ENCODE measurements at places on chromosomes 3 and 15. TPM values are rescaled to one million over a fixed set of nuclear protein-coding genes. Genes with fewer than 3 reads are reported as not detected.

DNA sequence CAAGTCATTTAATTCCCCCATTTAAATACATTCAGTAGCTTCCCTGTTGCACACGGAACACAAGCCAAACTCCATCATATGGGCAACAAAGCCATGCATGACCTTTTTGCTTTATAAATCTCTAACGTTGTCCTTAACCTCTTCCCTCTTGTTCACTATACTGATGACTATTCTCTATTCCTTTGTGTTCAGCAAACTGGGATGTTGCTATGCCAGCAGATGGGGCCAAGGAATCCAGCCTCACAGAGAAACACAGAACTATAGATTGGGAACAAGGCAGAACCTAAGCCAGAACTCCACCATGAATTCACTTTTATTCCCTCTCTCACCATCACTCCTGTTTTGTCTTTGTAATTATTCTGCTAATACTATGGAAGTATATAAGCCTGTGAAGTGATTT is 398.4 kb downstream of the TUSC7 start:
- DNase-seq = no peak

TPRG1 gene
- total RNA-seq = 9.6 TPM

GRCh38 chr3:67291287-67292252 is 293.5 kb downstream of the KBTBD8 start:
- no peak for DNase-seq

GRCh38 chr3:43148033-43148432 is 42.2 kb upstream of the POMGNT2 start:
- no peak for DNase-seq

GRCh38 chr3:38245930-38246329 is 19.7 kb upstream of the SLC22A13 start:
- DNase-seq = no peak

ZNF80 gene
- not detected for total RNA-seq

- peak; percentile 44 for DNase-seq
Measured at GRCh38 chr3:45647148-45647619, 42.0 kb upstream of the SACM1L start.

ZPLD1 gene
- total RNA-seq = 0.10 TPM

- no peak for DNase-seq
Measured at GRCh38 chr15:41790169-41790568, 15.9 kb downstream of the MAPKBP1 start.

DNA sequence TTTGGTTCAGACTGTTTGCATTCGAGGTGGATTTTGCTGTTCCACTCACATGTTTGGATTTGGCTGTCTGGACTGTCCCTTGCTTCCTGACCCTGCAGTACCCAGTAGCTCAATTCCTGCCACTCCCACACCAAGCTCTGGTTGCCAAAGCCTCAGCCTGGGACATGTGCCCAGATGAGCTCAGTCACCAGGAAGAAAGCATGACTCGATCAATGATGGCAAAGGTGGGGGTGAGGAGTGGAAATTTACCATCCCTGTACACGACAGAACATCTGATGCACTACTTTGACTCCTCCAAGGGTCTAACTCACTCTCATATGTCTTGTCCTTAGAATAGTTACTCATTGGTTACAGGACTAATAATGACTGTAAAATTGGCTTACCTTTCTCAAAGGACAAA is 45.2 kb downstream of the ZNF385D start:
- no peak for DNase-seq

GRCh38 chr15:55241891-55242290 is 45.1 kb upstream of the RSL24D1 start:
- no peak for DNase-seq

NDN gene
- 61.5 TPM for total RNA-seq

DNA sequence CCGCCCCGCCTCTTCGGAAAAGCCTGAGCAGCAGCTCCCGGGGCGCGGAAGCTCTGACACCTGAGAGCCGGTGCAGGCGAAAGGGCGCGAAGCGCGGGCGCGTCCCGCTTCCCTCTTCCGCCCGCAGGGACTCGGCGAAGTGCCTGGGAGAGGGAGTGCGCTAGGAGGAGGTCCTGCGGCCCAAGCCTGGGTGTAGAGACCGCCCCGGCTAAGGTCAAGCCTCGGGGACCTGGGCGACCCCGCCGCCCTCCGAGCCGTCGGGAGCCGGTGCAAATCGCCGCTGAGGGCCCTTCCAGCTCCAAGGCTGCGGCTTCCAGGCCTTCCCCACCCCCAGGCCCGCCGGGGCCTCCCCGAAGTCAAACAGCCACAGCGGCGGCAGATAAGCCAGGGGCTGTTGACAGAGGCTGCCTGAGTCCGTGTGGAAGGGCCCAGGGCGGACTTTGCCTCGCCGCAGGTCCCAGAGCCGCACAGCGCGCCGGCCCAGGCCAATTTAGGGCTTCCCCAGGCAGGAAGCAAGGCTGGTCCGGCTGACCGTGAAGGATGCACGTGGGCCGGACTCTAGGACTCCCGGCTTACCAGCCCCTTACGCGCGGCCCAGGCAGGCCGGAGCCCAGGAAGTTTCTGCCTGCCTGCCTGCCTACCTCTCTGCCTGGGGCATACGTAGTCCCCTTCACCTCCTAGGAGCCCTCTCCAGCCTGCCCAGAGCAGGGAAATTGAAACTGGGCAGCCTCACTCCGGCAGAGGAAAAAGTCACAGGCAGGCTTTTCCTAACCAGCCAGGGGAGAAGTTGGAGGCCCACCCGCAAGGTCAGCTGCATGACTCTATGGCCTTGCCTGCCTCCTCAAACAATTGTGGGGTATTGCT is 2.3 kb downstream of the ITPKA start:
- no peak for DNase-seq

MAP1A gene
- total RNA-seq = 14.3 TPM

- no peak for DNase-seq
Measured at GRCh38 chr3:117603097-117603496, 893.5 kb downstream of the TUSC7 start.

GRCh38 chr15:89669941-89670340 is 9.2 kb downstream of the PLIN1 start:
- no peak for DNase-seq

DNA sequence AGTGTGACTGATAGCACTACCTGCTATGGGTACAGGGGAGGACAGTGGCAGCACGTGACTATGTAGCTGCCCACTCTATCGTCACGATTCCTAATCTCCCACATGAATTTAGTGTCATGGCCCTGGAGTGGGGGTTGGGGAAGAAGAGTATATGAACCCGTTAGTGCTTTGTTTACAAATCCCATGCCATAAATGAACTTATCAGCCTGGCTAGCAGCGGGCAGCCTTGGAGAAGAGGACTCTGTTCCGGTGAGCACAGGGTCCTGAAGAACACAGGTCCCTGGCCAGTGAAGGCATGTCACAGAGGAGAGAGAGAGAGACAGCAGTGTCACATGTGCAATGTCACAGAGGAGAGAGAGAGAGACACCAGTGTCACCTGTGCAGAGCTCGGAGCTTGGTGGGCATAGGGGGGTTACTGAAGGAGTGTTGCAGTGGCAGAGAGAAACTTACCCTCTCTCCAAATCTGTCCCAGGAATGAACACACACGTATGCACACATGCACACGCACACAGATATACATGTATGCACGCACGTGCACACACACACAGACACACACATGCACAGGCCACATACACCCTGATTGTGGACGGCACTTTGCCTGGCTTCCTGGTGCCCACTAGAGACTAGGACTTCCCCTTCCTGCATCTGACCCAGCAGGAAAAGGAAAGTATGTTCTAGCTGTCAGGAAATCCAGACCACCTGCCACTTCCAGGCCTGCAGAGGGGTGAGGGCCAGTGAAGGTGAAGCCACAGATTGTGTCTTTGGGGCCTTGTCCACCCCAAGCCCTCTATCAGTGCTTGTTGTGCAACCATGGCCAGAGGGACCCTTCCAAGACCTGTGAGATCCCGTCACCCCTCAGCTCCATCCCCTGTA is 26.3 kb downstream of the ITGA11 start:
- DNase-seq = no peak

- no peak for DNase-seq
Measured at GRCh38 chr15:59298225-59298853, 74.3 kb downstream of the MYO1E start.

KCNMB3 gene
- total RNA-seq = 2.0 TPM

GRCh38 chr3:2099028-2099671 is 484 bp downstream of the CNTN4 start:
- peak; percentile 25 for DNase-seq

SEMA5B gene
- 8.6 TPM for total RNA-seq

DNA sequence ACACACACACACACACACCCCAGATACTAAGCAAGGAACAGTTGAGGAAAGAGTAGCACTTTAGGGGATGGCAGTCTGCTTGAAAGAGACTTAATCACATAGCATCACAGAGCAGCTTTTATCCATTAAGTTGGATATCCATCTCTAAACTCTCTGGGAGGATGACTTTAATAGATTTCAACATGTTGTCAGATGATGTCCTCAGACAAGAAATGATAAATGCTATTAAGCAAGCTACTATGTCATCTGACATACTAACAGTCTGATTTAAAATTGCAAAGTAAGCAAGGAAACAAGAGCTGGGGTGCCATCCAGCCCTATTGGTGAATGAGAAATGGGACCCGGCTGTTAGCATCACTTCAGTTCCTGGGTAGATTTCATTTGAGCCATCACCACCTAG is 136.9 kb downstream of the PLCL2 start:
- DNase-seq = no peak

DNA sequence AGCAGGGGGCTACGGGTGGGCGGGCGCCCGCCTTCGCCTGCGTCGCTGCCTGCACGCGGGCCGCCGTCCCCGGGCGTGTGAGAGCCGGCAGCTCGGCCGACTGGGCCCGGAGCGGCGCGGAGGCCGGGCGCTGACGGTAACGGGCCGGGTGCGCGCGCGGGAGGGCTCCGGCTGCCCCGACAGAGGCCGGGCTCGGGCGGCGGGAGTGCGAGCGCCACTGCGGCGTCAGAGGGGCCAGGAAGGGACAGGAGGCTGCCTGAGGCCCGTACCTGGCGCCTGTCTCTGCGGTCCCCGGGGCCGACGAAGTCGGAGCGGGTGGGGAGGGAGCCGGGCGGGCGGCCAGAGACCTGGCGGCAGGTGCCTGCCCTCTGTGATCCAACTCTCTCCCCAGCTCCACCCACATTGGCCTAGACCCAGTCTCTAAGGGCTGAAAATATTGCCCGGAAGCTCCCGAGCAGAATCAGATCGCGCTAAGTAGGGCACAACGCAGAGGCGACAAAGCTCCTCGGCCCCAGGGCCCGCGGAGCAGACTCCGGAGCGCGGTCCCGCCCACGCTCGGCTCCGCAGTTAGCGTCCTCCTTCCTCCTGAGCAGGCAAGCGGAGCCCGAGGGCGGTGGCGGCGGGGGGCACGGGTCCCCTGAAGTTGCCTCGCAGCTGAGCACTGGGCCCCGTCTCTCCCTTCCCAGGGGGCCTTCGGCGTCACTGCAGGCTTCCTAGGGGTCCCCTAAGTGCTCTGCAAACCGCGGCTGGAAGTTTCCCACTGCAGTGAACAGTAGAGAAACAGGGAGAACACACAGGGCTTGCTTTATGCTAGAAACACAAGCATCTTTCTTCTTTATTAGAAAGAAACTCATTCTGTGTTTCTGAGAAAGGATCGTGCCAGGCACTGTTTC is at the start of gene MAN2A2:
MAN2A2 (plus strand) TSS at position 463 of the 893 bp plus-strand sequence. CDS start 906 bp downstream, outside the sequence.
- DNase-seq = peak; percentile 13

GRCh38 chr3:26799679-26800317 is 177.2 kb downstream of the LRRC3B start:
- DNase-seq = no peak

- DNase-seq = peak; percentile 68
Measured at GRCh38 chr15:78415284-78415683, 22.7 kb upstream of the IREB2 start.

DNA sequence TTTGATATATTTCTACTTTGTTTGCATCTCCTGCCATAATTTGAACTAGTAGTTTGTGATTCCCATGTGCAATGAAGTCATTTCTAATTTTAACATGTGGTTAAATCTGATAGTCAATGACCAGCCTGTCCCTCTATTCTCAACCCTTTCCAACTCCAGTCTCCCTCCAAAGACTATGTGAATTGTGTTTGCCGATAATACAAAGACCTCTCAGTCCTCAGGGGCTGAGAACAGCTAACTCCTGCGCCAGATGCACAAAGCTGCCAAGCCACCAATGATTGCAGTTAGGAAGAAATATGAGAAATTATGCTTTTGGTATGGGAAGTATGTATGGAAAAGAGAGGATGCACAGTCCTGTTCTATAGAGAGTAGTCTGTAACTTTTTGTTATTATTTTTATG is 54.0 kb downstream of the KCNH8 start:
- DNase-seq = no peak

DNA sequence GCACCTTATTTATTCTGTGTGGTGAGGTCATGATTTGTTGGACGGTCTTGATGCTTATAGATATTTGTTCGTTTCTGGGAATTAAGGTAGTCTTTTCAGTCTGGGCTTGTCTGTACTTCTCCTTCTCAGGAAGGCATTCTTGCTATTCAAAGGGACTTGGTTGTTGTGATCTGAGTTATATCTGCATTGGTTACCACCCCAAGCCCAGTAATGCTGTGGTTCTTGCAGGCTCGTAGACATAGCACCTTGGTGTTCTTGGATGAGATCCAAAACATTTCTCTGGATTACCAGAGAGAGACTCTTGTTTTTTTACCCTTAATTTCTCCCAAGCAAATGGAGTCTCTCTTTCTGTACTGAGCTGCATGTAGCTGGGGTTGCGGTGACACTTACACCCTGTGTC is 128.0 kb upstream of the CBLB start:
- no peak for DNase-seq

GRCh38 chr3:131036200-131036816 is 9.6 kb downstream of the NEK11 start:
- DNase-seq = no peak

MAP6D1 gene
- 1.2 TPM for total RNA-seq

GRCh38 chr15:69656271-69657030 is 203.8 kb downstream of the RPLP1 start:
- no peak for DNase-seq

CELF6 gene
- total RNA-seq = 1.3 TPM

GRCh38 chr15:29207027-29207757 is 62.4 kb downstream of the NSMCE3 start:
- no peak for DNase-seq

CYP11A1 gene
- 0.69 TPM for total RNA-seq

SLC28A1 gene
- not detected for total RNA-seq

ADCY5 gene
- 4.0 TPM for total RNA-seq

DNA sequence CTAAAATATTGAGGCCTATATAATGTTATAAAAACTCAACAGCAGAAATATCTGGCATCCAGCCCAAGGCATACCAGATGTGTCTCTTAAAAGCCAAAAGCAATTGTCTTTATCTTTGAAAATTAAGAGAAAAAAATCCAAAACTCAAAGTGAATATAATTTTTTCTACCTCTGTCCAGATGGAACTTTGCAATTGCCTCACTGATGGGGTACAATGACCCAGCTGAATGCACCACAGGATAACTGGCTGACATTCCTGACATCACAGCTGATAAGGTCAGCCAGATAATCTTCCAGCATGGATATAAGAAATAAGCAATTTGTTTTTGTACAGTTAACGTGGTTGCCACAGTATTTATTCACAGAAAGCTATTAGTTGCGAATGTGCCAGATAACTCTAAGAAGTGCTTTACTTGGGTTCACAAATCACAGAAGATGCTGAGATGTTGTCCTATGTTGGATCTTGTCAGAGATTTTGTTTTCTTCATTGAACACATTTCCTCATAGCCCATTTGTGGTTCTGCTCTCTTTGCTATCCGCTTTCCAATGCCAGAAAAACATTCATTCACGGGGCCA is 566.9 kb upstream of the CCDC54 start:
- peak; percentile 79 for DNase-seq

- DNase-seq = no peak
Measured at GRCh38 chr3:132550579-132551305, 46.3 kb upstream of the ACKR4 start.

- no peak for DNase-seq
Measured at GRCh38 chr3:15439476-15439875, 12.1 kb downstream of the EAF1 start.

Data from skin of body (tissue), 3 donors.